NCI-H510A treated with DMSO at 0.1 percent for 48 hours (cell line): ENCODE measurements at places on chromosomes 7 and 10.

- DNase-seq = no peak
Observed at GRCh38 chr10:97868134-97868685, 18.6 kb downstream of the GOLGA7B start.

GRCh38 chr10:101012525-101013364, 13.1 kb downstream of the LZTS2 start:
- DNase-seq = peak; percentile 78

- no peak for DNase-seq
Observed at GRCh38 chr7:145152589-145152988, 316.7 kb upstream of the TPK1 start.

GRCh38 chr10:99062591-99062990, 173.1 kb downstream of the HPSE2 start:
- no peak for DNase-seq

- DNase-seq = no peak
Observed at GRCh38 chr7:25050223-25050622, 70.2 kb upstream of the OSBPL3 start.

- no peak for DNase-seq
Observed at GRCh38 chr10:5045095-5045494, 41.4 kb upstream of the AKR1C2 start.

DNA sequence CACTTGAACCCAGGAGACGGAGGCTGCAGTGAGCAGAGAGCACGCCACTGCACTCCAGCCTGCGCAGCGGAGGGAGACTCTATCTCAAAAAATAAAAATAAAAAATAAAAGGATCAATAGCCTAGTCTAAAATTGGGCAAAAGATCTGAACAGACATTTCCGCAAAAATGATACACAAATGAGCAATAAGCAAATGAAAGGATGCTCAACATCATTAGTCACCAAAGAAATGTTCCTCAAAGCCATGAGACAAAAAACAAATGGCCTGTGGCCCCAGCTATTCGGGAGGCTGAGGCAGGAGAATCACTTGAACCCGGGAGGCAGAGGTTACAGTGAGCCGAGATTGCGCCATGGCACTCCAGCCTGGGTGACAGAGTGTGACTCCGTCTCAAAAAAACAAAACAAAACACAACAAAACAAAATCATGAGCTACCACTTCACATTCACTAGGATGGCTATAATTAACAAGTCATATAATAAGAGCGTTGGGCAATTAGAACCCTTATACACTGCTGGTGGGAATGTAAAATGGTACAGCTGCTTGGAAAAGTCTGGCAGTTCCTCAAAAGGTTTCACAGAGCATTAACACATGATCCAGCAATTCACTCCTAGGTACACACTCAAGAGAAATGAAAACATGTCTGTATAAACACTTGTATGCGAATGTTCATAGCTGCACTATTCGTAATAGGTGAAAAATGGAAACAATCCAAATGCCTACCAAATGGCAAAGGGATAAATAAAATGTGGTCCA, 3.1 kb downstream of the DAGLB start:
- DNase-seq = peak; percentile 10
